ENCODE measurements at places on chromosomes 7 and 10.
A peak's percentile ranks its signal among the peaks of the same experiment; 100 is the strongest.

DNA sequence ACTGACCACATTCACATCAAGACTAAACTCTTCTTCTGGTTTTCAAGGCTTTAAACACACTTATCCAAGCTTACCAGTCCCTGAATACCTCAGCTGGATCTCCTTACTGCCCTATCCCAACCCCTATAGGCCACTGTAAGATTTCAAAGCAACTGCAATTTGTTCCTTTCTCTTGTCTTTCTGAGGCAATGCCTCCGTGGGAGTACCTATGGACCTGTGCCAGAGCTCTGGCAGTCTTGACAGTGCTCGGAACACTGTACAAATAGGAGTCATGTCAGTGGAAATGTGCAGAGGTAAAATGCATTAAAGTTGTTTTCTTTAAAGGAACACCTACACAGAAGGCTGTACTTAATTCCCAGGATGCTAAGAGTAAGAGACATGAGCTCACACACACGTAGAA lies 124.7 kb downstream of the CNOT4 start:
- no peak for DNase-seq

DNA sequence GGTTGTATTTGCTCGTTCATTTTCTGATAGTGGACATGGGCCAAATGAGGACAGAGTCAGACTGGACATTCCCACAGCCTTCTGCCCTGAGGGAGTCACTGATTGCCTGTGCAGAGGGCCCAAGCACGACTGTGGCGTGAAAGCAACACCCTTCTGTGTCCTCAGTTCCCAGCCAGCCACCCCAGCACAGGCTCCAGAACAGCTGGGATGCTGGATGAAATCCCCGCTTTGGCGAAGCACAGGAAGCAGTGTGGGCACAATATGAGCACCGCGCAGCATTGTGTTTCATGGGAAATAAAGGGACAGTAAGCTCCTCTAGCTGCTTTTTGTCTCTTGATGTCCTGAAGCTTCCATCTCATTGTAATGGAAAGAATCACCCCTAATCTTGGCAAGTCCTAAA lies 20.5 kb downstream of the TRIL start:
- no peak for DNase-seq

- peak; percentile 47 for DNase-seq
Measured at GRCh38 chr10:73768881-73769280, 13.0 kb upstream of the CHCHD1 start.

GRCh38 chr7:51034521-51035264 lies 252.0 kb upstream of the GRB10 start:
- DNase-seq: no peak

DNA sequence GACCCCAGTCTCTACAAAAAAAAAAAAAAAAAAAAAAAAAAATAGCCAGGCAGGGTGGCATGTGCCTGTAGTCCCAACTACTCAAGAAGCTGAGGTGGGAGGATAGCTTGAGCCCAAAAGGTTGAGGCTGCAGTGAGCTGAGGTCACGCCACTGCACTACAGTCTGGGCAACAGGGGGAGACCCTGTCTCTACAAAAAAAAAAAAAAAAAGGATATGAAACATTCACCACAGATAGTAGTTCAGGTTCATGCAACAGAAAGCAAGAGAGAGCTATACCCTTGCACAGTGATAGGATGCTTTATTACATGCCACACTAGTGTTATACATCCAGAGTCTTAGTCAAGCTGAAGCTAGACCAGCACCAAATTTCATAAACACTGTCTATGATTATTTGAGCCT lies 148.4 kb upstream of the KAT6B start:
- no peak for DNase-seq

DNA sequence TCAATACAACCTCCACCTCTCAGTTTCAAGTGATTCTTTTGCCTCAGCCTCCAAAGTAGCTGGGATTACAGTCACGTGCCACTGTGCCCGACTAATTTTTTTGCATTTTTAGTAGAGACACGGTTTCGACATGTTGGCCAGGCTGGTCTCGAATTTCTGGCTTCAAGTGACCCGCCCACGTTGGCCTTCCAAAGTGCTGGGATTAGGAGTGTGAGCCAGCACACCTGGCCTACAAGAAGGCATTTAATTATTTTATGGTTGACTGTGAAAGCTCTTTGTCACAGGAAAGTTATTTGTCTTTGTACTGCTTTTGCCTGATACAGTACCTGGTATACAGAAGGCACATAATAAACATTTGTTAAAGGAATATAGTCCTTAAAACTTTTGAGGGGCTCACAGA lies 12.9 kb downstream of the MYOZ1 start:
- no peak for DNase-seq

GRCh38 chr7:64889686-64890162 lies 13.3 kb upstream of the ZNF273 start:
- no peak for DNase-seq

DNA sequence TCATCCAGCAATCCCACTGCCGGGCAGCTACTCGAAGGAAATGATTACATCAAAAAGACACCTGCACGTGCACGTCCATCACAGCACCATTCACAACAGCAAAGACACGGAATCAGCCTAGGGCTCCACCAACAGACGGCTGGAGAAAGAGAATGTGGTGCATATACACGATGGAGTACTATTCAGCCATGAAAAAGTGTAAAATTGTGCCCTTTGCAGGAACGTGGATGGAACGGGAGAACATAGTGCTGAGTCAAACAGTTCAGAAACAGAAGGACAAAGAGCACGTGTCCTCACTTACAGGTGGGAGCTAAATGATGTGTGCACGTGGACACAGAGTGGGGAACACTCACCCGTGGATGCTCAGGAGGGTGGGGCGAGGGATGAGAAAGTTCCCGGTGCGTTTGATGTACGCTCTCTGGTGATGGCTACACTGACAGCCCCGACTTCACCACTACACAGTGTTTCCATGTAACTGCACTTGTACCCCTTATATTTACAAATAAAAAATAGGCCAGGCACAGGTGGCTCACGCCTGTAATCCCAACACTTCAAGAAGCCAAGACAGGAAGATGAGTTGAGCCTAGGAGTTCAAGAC lies 92.0 kb downstream of the PDGFA start:
- DNase-seq: no peak

DNA sequence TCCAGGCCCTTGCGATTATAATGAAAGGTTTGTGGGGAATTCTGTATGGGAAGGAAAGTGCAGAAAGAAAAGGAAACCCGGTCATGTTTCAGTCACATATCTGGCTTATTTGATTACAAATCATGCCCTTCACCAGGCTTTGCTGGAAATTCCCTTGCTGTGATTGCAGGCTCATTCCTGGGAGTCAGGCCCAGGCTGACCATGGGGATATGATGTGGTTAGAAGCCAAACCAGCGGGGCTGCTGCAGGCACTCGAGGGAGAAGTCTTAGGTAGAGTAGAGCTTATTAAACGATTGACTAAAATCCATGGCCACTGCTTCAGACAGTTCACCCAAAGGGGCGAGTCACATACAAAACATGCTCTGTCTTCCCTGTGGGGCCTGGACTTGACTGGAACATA lies 16.2 kb downstream of the PKD1L1 start:
- DNase-seq: no peak

DNA sequence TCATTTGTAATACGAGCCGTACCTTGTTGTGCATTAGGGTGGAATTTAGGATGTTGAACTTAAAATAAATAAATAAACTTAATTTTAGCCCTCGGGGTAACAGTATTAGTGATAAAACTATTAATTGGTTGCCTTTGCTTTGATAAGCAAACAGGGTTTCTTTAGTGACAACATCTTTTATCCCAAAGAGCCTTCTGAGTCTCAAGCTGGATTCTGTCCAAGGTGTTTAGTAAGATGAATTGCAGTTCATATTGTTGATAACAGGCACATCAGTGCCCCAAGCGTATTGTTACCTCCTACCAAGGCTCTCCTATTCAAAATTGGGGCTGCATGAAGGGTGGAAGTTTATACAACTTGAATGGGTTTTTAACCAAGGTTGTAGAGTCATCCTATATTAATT lies 144.4 kb upstream of the CELF2 start:
- no peak for DNase-seq

GRCh38 chr10:58107506-58107905 lies 160.2 kb downstream of the IPMK start:
- no peak for DNase-seq

DNA sequence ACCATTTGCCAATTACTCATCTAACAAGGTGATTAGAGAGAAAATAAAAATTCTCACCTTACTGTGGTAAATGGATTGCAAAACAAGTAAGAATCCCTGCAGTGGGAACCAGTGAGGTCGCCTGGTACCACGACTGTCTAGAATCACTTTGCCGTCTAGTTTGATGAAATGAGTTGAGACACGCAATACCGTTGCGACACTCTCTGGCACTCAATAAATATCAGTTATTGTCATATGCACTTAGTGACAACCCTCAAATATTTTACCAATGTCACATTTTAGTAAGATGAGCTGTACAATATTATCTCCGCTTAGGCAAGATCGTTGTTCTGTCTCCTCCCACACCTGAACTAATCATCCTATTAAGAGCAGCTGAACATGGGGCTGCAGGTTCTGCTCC lies 114.4 kb upstream of the ADARB2 start:
- no peak for DNase-seq

Measured in activated CD8-positive, alpha-beta memory T cell treated with anti-CD3 and anti-CD28 coated beads for 1 hour (primary cell).